ENCODE measurements at places on chromosomes 6 and 20. TPM values are rescaled to one million over a fixed set of nuclear protein-coding genes. Genes with fewer than 3 reads are reported as not detected.

Gene SEL1L2
- total RNA-seq, result not detected

Gene AKAP12
- 27.3 TPM for total RNA-seq

Gene NKAPL
- total RNA-seq, result not detected

Gene FAM83B
- 13.9 TPM for total RNA-seq

Gene SLC17A3
- not detected for total RNA-seq

Gene ARG1
- total RNA-seq, result not detected

Gene JAG1
- 2.1 TPM for total RNA-seq

Gene CST5
- total RNA-seq, result not detected

Gene KHDC1L
- not detected for total RNA-seq

Measured in endodermal cell (in vitro differentiated cells).